ENCODE measurements at places on chromosomes 5 and 9.

DNA sequence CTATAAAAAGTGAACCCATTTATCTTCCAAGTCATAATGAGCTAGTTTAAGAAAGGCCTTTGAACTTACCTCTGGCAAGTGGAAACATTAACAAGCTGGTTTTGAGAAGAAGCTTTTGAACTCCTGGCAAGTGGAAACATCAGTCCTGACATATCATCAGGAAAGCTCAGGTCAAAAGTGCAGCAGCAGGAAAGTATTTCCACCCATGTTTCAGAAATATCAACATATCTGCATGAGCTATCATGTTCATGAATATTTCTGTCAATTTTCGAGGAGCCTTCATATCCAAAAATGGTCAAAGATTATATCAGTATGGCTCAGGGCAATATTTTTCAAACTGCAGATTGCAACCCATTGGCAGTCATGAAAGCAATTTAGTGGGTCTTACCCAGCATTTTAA, 133.9 kb downstream of the PLK2 start:
- no peak for DNase-seq

- DNase-seq: no peak
These were observed 472.9 kb downstream of the PRELID2 start for GRCh38 chr5:145362266-145362665.

GRCh38 chr5:36575361-36575781, 31.0 kb upstream of the SLC1A3 start:
- peak; percentile 43 for DNase-seq

- DNase-seq: no peak
These were observed 152.8 kb upstream of the IFNE start for GRCh38 chr9:21634951-21635350.

- DNase-seq: no peak
These were observed 59.2 kb downstream of the DAPK1 start for GRCh38 chr9:87556821-87557220.

GRCh38 chr5:148455185-148455584, 71.4 kb downstream of the FBXO38 start:
- DNase-seq: no peak

- DNase-seq: no peak
These were observed 458.4 kb downstream of the KDM4C start for GRCh38 chr9:7216004-7216841.

DNA sequence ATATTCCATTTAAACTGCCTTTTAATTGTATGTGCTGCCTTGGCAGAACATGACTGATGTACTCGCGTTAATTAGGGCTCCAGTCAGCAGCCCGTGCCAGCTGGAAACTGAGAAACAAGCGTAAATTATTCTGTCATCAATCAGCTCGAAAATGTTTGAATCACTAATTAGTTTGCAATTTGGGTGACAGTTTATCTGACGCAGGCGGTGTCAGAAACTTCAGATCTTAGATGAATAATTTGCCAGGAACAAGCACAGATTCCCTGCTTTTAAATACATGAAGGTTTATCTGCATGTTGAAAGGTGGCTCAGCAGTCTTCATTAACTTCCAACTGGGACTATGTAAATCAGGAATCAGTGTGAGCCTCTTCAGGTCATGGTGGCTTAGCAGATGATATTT, 176.0 kb upstream of the TLE4 start:
- no peak for DNase-seq

- no peak for DNase-seq
These were observed 17.0 kb upstream of the NTNG2 start for GRCh38 chr9:132144708-132145365.

DNA sequence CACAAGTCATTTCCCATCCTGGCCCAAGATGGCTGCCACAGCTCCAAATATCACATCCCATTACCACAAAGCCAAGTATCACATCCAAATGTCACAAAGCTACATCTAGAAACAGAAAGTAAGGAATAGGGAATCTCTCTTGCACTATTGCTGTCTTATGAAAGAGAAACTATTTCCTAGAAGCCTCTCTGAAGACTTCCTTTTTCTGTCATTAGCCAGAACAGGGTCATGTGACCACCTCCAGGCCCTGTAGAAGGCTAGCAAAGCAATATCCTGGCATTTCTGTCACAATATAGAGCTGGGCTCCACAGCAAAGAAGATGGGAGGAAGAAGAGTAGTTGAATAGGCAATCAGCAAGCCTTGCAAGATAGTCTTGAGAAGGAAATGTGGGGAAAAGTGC, 99.2 kb downstream of the SH3TC2 start:
- DNase-seq: no peak
